ENCODE measurements at places on chromosomes 3 and 15. TPM values are rescaled to one million over a fixed set of nuclear protein-coding genes. Genes with fewer than 3 reads are reported as not detected.

DNA sequence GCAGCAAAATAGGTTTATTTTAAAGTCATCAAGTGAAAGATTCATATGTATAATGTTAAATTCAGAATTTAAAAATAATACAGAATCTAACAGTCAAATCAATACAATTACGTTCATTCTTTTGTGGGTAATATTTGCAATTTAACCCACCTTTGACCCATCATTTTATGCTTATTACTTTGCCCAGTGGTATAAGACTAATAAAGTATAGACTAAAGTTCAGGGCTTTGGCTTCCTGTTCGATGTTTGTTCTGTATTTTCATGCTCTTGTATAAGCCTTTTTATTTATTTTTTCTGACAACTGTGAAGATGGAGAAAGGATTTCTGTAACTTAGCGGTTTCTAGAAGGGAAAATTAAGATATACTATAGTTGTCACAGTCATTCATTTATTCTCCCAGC lies 44.3 kb upstream of the EIF3J start:
- DNase-seq = no peak

DNA sequence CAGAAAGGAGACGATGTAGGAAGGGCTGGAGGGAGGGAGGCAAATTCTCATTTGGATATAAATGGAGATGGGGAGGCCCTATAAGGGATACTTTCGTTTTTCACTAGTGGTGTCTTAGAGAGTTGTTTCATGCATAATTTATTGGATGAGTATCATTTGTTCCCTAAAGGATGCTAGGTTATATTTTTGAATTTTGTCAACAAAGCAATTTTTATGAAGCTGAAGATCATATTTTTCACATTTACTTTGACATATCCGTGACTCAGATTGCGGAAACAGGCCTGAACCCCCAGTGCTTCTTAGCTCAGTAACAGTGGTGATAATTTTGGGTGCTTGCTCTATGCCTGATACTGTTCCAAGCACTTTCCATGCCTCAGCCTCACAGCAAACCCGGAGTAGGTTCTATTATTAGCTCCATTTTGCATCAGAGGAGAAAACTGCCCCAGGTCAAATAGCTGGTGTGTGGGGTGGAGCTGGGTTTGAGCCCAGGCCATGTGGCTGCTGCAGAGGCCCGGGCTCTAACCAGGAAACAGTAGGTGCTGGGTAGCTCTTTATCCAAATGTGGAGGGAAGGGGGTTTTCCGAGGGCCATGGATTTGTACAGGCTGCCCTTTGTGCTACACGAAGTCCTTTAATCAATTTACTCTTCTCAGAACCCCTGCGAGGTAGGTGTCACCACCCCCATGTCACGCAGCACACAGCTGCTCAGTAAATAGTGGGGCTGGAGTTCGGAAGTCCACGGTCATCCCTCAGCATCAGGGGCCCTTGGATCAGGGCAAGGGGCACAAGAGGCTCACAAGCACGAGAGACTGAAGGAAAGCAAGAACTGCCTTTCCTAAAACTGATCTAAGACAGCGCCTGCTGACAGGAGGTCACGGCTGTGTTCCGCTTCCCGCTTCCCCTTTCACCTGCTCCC lies 99.1 kb downstream of the SLC49A4 start:
- DNase-seq = no peak

- DNase-seq = no peak
Observed at GRCh38 chr15:47607695-47608094, 109.6 kb upstream of the SEMA6D start.

- no peak for DNase-seq
Observed at GRCh38 chr3:61956236-61956635, 394.9 kb downstream of the PTPRG start.

GRCh38 chr3:27824312-27825200 lies 102.4 kb upstream of the EOMES start:
- no peak for DNase-seq

- DNase-seq = no peak
Observed at GRCh38 chr3:14401692-14402303, 608 bp upstream of the SLC6A6 start.

- no peak for DNase-seq
Observed at GRCh38 chr3:111260878-111261277, 189.3 kb downstream of the NECTIN3 start.

GRCh38 chr15:52419494-52419893 lies 109.2 kb downstream of the MYO5A start:
- no peak for DNase-seq

DNA sequence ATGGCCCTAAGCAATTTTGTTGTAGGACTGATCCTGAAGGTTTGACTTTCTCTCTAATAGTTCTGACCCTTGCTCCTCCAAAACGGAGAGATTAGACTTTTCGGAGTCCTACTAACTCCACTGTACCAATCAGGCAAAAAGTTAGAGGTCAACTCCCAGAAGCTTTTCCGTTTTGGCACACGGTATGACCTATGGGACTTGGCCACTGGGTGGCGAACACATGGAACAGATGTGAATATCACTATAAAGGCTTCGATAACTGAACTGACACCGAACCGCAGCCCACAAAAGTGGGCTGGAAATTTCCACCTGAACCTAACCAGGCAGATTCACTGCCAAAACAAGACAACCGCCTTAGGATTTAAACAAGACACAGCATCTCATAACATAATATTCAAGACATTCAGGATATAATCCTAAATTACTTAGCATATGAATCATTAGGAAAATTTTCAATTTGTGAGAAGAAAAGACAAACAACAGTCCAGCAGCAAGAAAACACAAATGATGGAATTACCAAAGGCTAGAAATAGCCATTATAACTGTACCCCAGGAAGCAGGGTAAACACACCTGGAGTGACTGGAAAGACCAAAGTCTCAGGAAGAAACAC lies 12.2 kb upstream of the TM2D3 start:
- DNase-seq = no peak

DNA sequence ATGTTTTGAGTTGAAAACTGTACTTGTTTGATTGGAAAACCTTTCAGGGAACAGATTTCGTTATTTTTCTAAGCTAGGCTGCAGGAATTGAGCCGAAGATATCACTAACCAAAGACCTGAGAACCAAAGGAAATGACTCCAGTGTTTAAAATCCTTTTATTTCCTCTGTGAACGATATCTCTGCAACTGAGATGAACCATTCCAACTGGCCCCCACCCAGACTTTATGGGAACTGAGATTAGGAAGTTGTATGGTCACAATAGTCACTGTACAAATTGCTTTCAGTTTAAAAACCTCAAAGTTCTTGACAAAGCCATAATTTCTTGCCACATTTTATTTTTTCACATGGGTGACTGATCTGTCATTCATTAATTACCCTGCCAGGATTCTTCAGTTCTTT lies 232.4 kb downstream of the RBMS3 start:
- no peak for DNase-seq

GRCh38 chr3:159818399-159818798 lies 170.2 kb upstream of the IL12A start:
- DNase-seq = no peak

SCAANT1 gene
- total RNA-seq = not detected

CADPS gene
- not detected for total RNA-seq

FAM81A gene
- total RNA-seq = 0.60 TPM

CPA3 gene
- total RNA-seq = not detected

PLA2G4B gene
- total RNA-seq = 6.7 TPM

HMCES gene
- total RNA-seq = 59.4 TPM
